Epithelial cell of prostate (primary cell): ENCODE measurements at places on chromosomes 2 and 18.

DNA sequence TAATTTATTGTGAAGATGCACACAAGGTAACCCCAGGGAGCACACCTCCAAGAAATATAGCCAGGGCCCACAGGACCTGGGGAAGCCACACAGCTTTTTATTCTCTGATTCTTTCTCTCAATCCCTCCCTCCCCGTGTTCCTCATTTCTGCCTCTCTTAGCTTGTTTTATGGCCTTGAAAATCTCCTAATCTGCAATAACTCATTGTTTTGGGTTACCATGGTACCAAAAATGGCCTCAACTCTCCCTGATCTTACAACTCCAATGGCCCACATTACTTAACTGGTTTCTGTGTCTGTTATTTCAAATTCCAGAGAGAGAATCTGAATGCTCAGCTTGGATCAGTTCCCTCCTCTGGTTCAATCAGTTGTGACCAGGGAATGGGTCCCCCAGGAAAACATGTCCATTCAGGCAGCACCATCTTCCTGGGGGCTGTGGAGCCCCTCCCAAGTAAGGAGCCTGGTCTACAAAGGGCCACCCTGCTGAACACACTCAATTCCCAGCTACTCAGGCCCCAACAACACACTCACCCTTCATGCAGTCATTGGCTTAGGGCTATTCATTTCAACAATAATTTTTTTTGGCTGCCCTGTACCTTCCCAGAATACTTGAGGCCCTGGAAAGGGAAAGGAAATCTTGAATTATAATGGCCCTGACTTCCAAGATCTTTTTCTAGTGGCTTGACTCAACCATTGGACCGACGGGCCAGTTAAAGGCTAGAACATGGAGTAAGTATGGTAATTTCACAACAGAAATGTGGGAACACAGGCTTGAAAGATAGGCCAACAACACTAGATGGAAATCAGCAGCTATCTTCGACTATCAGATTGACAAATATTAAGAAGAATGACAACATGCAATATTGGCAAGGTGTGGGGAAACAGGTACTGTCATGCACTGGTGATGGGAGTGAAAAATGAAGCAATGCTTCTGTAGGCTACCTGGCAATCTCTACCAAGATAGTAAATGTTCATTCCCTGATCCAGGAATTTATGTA lies 41.6 kb upstream of the ST3GAL5 start:
- DNase-seq, result no peak

- no peak for DNase-seq
These were observed 190.8 kb downstream of the SH3BP4 start for GRCh38 chr2:235142601-235143000.

DNA sequence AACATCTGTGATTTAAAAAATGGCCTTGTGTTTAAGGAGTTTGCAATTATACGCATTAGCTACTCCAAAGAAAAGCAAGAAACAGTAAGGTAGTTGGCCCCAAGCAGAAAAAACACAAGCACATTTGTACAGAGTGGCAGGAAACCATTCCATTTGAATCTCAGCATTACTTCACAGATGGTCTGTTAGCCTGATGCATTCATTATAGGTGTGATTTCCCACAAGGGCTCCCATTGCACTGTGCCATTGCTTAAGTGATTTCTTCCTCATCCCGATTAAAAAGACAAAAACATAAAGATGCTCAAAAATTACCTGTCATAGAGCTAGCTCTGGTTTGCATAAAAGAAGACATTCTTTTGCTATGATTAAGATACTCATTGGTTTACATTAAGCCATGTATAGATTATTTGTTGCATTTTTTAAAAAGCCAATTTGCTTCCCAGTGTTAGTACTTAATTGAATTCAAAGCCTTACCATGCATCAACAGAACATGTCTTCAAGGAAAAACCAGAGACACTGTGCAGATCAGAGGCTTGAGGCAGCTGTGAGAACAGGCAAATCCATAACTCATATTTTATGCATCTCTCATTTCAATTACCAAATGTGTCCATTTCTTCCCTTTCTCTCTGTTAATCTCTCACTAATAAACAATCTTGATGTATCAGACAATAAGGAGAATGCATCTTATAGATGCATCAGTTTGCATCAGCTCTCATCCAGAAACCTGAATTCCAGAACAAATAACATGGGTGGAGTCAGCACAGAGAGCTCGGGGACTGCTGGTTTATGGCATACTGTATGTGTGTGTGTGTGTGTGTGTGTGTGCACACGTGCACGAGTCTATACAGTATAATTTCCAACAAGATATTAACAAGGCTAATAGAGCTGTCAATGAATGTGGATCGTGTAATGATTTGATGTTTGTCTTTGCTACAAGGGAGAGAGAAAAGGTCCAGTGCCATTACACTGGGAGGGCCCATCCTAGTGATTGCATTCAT lies 558.6 kb upstream of the HS6ST1 start:
- DNase-seq, result no peak

GRCh38 chr18:51290860-51291259 lies 93.4 kb upstream of the MEX3C start:
- no peak for DNase-seq

GRCh38 chr2:109726379-109727270 lies 67.5 kb upstream of the RGPD5 start:
- no peak for DNase-seq

GRCh38 chr2:126891681-126892500 lies 6.8 kb upstream of the TEX51 start:
- DNase-seq, result no peak

GRCh38 chr18:49619801-49620200 lies 57.9 kb downstream of the LIPG start:
- no peak for DNase-seq

DNA sequence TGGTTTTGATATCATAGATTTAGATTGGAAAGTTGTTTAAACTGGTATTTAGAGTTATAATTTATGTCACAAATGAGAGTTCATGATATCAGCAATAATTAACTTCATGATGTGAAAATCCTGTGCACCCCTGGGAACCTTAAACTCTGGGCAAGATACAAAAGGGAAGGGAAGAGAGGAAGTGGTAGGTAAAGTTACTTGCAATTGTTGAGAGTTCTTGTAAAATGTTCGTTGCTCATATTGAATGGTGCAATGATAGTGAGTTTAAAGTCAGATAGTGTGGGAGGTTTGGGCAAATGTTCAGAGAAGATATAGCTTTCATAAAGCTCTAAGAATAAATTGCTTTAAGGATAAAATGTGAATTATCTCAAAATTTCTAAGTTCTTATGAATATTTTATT lies 75.4 kb downstream of the SP110 start:
- no peak for DNase-seq

DNA sequence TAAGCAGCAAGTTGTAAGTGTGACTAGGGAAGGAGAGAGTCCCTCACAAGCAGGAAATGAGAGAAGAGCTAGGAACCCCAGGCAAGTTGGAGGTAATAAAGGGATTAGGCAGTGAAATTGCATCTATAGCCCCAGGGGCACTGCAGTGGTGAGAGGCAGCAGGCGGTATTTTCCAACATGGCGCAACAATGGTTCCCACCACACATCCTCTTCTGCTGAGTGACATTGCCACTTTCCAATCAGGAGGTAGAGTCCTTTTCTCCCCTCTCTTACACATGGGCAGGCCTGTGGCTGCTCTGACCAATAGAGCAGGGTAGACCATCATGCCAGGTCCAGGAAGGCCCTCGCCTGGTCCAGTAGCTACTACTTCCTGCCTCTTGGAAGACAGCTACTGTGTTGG lies 86.6 kb downstream of the DNER start:
- DNase-seq, result no peak

DNA sequence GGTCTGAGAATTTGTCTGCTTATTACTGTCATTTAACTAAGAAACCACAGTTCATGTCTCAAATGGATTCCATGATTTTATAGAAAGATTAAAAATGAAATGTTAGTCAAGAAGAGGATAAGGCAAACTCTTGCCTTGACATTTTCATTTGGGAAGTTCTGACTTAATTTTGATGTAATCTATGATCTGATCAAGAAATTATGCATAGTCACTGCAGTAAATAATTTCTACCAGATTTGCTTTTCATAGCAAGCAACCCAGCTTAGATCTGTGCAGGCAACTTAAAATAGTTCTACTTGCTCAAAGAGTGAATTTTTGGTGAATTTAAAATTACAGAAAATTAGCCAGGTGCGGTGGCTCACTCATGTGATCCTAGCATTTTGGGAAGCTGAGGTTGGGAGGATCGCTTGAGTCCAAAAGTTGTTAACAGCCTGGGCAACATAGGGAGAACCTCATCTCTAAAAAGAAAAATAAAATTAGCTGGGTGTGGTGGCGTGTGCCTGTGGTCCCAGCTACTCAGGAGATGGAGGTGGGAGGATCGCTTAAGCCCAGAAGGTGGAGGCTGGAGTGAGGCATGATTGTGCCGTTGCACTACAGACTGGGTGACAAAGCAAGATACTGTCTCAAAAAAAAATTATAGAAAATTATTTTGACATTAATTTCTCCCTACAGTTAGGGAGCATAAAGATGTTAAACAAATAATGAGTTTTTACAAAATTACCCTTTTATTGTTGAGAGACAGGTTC lies 158.7 kb upstream of the MYO3B start:
- no peak for DNase-seq

DNA sequence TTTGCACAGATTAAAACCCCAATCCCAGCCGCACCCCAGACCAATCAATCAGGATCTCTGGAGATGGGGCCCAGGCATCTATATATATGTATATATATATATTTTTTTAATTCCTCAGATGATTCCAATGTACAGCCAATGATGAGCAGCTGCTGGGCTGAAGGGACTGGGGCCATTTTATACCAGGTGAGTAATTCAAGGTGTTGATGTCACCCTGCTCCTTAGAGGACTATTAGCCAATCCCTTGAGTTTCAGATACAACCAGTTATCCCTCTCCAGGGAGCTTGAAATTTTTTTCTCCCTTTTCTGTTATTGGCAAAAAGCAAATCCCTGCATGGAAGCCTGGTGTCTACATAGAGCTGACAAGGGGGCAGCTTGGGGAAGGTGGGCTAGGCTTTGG lies 59.8 kb downstream of the MCFD2 start:
- peak; percentile 68 for DNase-seq

GRCh38 chr2:239773228-239774141 lies 251.7 kb downstream of the NDUFA10 start:
- DNase-seq, result no peak

- DNase-seq, result peak; percentile 52
These were observed 81.7 kb downstream of the SDC1 start for GRCh38 chr2:20143263-20143662.

DNA sequence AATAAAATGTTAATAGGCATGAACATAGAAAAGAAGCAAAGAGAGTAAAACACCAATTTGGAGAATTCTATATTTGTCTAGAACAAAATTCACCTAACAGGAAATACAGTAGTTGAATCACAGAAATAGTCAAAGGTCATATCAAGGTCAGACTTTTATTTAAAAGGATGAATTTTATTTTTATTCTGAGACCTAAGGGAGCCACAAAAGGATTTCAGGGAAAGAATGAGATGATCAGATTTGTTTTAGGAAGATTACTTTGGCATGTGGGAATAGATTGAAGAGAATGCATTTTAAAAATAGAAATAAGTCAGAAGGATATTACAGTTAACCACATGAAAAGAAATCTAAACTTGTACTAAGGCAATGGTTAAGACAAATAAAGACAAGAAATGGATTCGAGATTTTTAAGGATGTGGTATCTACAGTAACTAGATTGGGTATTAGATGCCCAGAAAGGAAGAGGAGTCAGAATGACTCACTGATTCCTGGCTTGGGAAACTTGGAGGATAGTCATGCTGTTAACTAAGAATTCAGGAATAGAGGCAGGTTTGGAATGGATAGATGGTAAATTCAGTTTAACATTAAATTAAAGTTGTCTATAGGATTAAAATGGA lies 56.0 kb downstream of the METTL4 start:
- peak; percentile 36 for DNase-seq

GRCh38 chr18:78571831-78572347 lies 407.7 kb upstream of the SALL3 start:
- DNase-seq, result no peak

GRCh38 chr2:68800027-68800401 lies 65.4 kb downstream of the ARHGAP25 start:
- no peak for DNase-seq

GRCh38 chr2:173993459-173993858 lies 28.3 kb upstream of the SP3 start:
- no peak for DNase-seq

DNA sequence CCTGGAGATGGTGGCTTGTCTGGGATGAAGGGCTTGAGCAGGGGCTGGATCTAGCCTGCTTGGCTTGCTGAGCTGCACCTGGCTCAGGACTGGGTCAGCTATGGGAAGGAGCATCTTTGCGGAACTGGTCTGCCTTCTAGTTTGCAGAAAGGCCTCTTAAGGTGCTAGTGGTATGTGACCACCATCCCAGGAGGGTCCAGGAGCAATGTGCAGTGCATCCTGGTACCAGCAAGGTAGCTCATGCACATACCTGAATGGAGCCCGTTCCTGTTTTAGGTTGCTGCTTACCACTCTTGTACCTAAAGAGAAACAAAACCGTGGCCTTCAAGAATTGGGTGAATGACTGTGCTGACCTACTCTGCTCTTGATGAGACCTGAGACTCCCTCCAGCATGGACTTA lies 118.6 kb upstream of the PELI1 start:
- no peak for DNase-seq
